Effector memory CD4-positive, alpha-beta T cell (primary cell): ENCODE measurements at places on chromosomes 2 and 18.
A peak's percentile ranks its signal among the peaks of the same experiment; 100 is the strongest.

DNA sequence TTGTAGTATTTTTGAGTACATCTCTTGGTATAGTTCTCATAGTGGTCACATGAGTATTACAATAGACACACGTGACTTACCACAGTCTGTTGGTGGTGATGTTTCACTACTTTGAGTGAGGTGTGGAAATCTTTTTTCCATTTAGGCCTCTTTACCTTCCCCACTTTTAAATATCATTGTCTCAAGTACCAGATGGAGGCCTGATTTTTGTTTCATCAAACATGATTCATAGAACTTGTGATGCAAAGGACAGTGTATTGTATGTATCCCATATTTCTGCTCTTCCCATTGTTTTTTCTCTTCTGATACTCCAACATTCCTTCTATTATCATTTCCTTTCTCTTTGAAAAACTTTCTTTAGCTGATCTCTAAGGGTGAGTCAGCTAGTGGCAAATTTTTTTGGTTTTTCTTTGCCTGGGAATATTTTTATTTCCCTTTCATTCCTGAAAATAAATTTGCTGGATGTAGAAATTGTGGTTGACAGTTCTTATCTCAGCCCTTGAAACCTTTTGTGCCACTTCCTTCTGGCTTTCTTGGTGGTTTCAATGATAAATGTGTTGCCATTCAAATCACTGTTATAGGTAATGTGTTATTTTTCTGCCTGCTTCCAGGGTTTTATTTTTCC is 32.8 kb downstream of the RFX8 start:
- no peak for DNase-seq
- H3K36me3 ChIP-seq, result no peaks in the 10 kb centered on the region
- H3K4me3 ChIP-seq, result no peak overlapping the region
- H3K4me1 ChIP-seq, result no peaks in the 10 kb centered on the region

DNA sequence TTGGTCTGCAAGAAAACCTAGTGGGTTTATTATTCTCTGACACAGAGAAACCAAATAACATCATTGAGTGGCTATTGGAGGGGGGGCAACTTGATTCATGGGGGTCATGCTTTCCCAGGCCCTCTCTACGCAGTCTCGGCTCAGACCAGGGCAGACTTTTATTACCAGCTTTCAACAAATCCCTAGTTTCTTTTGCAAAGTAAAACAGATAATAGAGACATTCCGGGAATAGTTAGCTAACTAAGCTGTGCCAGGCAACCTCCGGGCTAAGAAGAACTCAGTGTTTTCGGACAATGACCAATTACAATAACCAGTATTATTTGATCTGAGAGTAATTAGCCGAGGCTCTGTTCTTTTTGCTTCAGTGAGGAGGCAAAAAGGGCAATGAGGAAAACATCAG is 66.3 kb downstream of the CDK15 start:
- no peaks in the 10 kb centered on the region for H3K27me3 ChIP-seq
- H3K27ac ChIP-seq, result no peak overlapping the region
- no peak for DNase-seq
- no peaks in the 10 kb centered on the region for H3K36me3 ChIP-seq

GRCh38 chr18:77119101-77119850 is 13.3 kb downstream of the MBP start:
- peaks cover 14% of the 10 kb centered on the region for H3K36me3 ChIP-seq
- H3K4me3 ChIP-seq, result no peak overlapping the region
- peaks cover 60% of the 10 kb centered on the region for H3K4me1 ChIP-seq
- H3K27ac ChIP-seq, result peak overlapping the region; percentile 37

GRCh38 chr2:73033766-73034381 is 37.6 kb downstream of the SFXN5 start:
- H3K27me3 ChIP-seq, result no peaks in the 10 kb centered on the region
- H3K4me3 ChIP-seq, result no peak overlapping the region
- no peak for DNase-seq
- no peaks in the 10 kb centered on the region for H3K4me1 ChIP-seq
- no peak overlapping the region for H3K27ac ChIP-seq

GRCh38 chr2:10342245-10342951 is 39.7 kb downstream of the HPCAL1 start:
- no peak overlapping the region for H3K4me3 ChIP-seq
- H3K4me1 ChIP-seq, result peaks cover 3% of the 10 kb centered on the region
- peaks cover 3% of the 10 kb centered on the region for H3K36me3 ChIP-seq
- no peak for DNase-seq
- no peak overlapping the region for H3K27ac ChIP-seq
- no peaks in the 10 kb centered on the region for H3K27me3 ChIP-seq

DNA sequence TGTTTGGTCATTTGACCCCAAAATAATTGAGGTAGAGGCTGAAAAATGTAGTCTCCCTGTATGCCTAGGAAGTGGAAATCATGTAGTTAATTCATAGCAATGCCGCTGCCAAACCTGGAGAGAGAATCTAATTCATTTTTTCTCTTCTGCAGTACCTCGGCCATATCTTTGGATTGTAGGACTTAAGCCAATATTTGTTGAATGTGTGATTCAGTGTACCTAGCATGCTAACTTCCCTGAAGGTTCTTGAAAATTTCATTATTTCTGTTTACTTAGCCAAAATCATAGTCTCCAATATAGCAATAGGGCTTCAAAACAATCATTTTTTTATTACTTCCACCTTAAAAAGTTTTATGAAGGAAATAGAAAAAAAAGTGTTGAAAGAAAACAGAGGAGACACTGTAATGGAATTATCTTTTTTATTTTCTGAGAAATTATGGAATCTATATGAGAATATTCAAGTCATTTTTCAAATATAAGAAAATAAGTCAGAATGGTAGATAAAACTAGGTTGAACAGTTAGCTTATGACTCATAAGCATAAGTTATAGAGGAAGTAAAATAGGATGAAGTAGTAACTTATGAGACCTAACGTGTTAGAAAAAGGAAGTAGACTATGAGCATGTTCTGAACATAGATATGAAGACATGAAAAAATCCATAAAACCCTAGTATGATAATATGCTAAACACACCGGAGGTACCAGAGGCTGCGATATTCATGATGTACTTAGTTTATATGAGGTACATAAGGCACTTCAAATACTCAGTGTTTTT is 35.2 kb upstream of the CDH19 start:
- no peaks in the 10 kb centered on the region for H3K36me3 ChIP-seq
- DNase-seq, result no peak
- H3K27me3 ChIP-seq, result no peaks in the 10 kb centered on the region
- H3K27ac ChIP-seq, result no peak overlapping the region
- H3K4me1 ChIP-seq, result no peaks in the 10 kb centered on the region

DNA sequence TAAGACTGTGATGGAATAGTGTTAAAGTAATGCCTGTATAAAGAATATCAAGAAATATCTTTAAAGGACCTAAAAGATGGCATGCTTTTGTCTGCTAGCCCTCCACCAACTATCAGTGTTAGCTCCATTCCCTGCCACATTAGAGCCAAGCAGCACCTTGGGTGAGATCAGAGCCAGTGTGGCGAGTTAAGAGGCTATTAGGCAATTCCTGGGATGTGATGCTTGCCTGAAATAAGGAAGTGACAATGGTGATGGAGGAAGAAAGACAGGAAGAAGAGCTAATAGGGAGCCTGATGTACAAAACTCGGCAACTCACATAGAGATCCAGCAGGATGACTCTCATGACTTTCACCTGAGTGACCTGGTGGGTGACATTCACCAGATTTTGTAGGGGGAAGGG is 143.5 kb downstream of the ZEB2 start:
- no peak overlapping the region for H3K4me3 ChIP-seq
- H3K36me3 ChIP-seq, result no peaks in the 10 kb centered on the region
- no peaks in the 10 kb centered on the region for H3K4me1 ChIP-seq
- no peaks in the 10 kb centered on the region for H3K27me3 ChIP-seq
- DNase-seq, result no peak

GRCh38 chr18:79438089-79438897 is 42.6 kb downstream of the NFATC1 start:
- no peak overlapping the region for H3K4me3 ChIP-seq
- H3K27me3 ChIP-seq, result no peaks in the 10 kb centered on the region

GRCh38 chr2:137420744-137421143 is 543.5 kb upstream of the HNMT start:
- no peaks in the 10 kb centered on the region for H3K27me3 ChIP-seq
- H3K4me1 ChIP-seq, result no peaks in the 10 kb centered on the region
- no peaks in the 10 kb centered on the region for H3K36me3 ChIP-seq
- no peak overlapping the region for H3K27ac ChIP-seq
- no peak overlapping the region for H3K4me3 ChIP-seq

GRCh38 chr2:37653805-37654378 is 17.6 kb downstream of the CDC42EP3 start:
- H3K27me3 ChIP-seq, result no peaks in the 10 kb centered on the region
- H3K4me3 ChIP-seq, result no peak overlapping the region
- H3K36me3 ChIP-seq, result no peaks in the 10 kb centered on the region

DNA sequence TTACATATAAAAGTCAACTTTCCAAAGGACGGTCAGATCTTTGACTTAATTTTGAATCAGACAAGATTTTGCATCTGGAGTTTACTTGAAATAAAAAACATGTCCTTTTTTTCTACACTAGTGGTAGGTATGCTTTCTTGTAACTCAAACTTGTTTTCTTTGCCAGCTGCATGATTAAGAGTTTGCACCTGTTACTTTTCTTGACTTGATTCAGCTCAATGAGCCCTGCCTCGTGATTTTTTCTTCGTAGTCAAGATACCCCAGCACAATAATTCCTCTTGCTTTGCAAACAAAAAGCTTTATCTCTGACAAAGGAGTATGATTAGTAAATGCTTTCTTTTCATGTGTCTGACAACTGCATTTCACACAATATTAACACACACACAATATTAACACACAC is 82.3 kb downstream of the FBXO15 start:
- no peaks in the 10 kb centered on the region for H3K27me3 ChIP-seq
- H3K4me3 ChIP-seq, result no peak overlapping the region
- DNase-seq, result no peak
- H3K36me3 ChIP-seq, result no peaks in the 10 kb centered on the region

DNA sequence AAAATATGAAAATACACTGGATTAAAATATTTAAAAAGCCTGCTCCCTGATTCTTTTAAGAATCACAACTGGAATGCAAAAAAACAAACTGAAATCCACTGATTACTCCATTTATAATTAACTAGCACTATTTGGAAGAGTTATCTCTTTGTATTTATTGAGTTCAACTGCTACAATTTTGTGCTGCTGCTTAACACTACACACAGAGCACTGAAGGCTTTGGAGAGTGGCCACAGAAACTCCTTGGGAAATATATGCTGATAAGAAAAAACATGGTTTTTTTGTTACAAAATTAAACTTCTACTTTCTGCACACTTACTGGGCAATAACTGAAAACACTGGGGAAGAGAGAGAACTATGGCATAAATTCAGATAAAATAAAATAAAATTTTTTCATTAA is 19.8 kb upstream of the BZW1 start:
- no peak overlapping the region for H3K4me3 ChIP-seq
- DNase-seq, result no peak
- no peaks in the 10 kb centered on the region for H3K27me3 ChIP-seq
- no peaks in the 10 kb centered on the region for H3K4me1 ChIP-seq

- no peaks in the 10 kb centered on the region for H3K27me3 ChIP-seq
- no peaks in the 10 kb centered on the region for H3K36me3 ChIP-seq
- no peak for DNase-seq
- H3K4me1 ChIP-seq, result no peaks in the 10 kb centered on the region
These were observed 1.2 kb upstream of the LYG2 start for GRCh38 chr2:99256677-99257076.

- H3K27ac ChIP-seq, result no peak overlapping the region
- DNase-seq, result no peak
- no peaks in the 10 kb centered on the region for H3K27me3 ChIP-seq
- no peak overlapping the region for H3K4me3 ChIP-seq
- H3K4me1 ChIP-seq, result no peaks in the 10 kb centered on the region
These were observed 154.2 kb upstream of the DLX2 start for GRCh38 chr2:172256886-172257285.

DNA sequence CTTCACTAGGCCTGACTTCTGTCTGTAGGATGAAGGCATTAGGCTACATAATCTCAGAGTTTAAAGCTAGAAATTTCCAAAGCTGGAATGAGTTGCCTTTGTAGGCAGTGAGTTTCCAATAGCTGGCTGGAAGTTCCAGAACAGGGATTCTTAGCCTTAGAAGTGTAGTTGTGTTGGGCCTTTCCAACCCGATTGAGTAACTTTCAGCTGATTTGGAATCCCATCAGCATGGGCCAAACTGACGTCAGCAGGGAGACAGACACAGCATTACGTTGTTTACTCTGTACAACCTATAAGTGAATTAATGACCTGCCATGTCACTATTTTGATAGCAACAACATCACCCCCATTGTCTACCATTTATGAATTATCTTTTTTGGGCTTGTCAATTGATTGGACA is 56.9 kb downstream of the SETBP1 start:
- H3K4me1 ChIP-seq, result peaks cover 3% of the 10 kb centered on the region
- no peak for DNase-seq
- H3K27me3 ChIP-seq, result no peaks in the 10 kb centered on the region
- no peaks in the 10 kb centered on the region for H3K36me3 ChIP-seq

GRCh38 chr2:142757111-142757510 is 120.4 kb upstream of the KYNU start:
- no peaks in the 10 kb centered on the region for H3K27me3 ChIP-seq
- no peaks in the 10 kb centered on the region for H3K36me3 ChIP-seq
- no peak for DNase-seq
- H3K4me3 ChIP-seq, result no peak overlapping the region
- H3K4me1 ChIP-seq, result no peaks in the 10 kb centered on the region

DNA sequence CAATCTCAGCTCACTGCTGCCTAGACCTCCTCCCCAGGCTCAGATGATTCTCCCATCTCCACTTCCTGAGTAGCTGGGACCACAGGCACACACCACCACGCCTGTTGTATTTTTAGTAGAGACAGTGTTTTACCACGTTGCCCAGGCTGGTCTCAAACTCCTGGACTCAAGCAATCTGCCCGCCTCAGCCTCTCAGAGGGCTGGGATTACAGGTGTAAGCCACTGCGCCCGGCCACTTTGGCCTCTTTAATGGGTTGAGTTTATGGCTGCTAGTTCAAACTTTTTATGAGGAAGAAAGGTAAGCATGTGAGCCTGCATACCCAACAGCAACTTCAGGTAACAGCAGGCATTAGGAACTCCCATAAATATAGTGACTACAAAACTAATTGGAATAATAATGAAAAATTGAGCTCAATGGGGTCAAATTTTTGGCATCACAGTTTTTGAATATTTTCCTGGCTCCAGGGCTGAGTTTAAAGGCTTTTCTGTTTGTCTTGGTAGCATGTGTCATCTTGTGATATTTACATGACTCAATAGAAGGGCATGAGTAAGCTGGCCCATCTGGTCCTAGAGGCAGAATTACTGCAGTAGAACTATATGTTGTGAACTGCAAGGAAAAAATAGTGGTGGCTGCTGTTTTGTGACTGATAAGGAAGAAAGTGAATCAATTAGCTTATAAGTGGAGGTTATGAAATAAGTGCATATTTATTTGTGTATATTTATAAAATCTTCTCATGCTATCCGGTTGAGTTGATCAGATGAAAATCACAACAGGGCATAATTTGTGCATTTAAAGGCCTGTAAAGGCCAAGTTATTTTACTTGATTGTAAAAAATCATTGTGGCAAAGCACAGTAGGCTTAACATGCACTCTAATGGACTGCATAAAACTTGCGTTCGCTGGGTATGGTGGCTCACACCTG is 24.8 kb downstream of the GALM start:
- DNase-seq, result no peak
- no peaks in the 10 kb centered on the region for H3K27me3 ChIP-seq
- H3K4me3 ChIP-seq, result no peak overlapping the region
- peaks cover 18% of the 10 kb centered on the region for H3K4me1 ChIP-seq
- peak overlapping the region; percentile 1 for H3K27ac ChIP-seq
